ENCODE measurements at places on chromosomes 3 and 15. TPM values are rescaled to one million over a fixed set of nuclear protein-coding genes. Genes with fewer than 3 reads are reported as not detected.

CLDN18 gene
- total RNA-seq: not detected

CD80 gene
- not detected for total RNA-seq

- no peak for DNase-seq
Measured at GRCh38 chr3:72894976-72895552, 7.2 kb downstream of the GXYLT2 start.

- no peak for DNase-seq
Measured at GRCh38 chr15:71495398-71495780, 315.0 kb upstream of the NR2E3 start.

SMCO1 gene
- total RNA-seq: not detected

Data from neural progenitor cell (in vitro differentiated cells).